NCI-H226 (cell line): ENCODE measurements at places on chromosomes 6 and 20.
A peak's percentile ranks its signal among the peaks of the same experiment; 100 is the strongest.

GRCh38 chr6:42229506-42230119, 12.0 kb upstream of the MRPS10 start:
- DNase-seq = no peak

GRCh38 chr20:3447321-3447720, 23.5 kb upstream of the ATRN start:
- no peak for DNase-seq

DNA sequence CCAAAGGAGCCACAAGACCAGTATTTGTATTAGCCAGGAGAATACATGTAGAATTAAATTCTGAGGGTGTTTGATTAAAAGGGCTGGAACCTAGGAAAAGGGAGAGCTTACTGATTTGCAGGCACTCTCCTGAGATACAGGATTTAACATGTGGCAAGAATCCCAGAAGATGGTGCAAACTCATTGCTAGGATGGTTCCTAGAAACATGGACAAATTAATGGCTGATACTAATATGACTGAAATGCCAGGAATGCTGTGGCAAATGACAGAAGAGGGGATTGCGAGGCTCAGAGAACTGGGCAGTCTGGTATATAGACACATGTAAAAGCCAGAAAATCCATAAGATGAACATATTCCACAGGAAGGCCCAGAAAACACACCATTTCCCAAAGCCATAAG, 118.1 kb downstream of the RWDD2A start:
- DNase-seq = no peak

GRCh38 chr6:97316978-97317377, 34.0 kb upstream of the MMS22L start:
- DNase-seq = no peak

GRCh38 chr6:7073821-7074525, 33.8 kb upstream of the RREB1 start:
- DNase-seq = no peak

GRCh38 chr6:6626187-6626586, 37.7 kb downstream of the LY86 start:
- DNase-seq = no peak

GRCh38 chr6:54134935-54135334, 23.7 kb downstream of the MLIP start:
- no peak for DNase-seq

DNA sequence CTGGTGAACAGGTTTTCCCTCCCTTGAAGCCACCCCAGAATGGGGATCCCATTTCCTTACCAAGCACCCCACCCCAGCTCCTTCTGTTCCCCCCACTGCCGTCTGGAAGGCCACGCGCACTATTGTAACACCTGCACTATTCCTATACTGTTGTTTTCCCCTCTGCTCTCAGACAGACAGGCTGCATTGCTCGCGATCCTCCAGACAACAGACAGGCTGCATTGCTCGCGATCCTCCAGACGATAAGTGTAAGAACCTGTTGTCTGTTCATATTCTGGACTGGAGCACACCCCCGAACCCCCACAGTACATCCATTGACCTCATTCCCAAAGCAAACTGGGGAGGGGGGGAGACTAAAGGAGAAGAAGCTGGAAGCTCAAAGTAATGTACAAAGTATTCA, 72.7 kb downstream of the LY86 start:
- DNase-seq = no peak

DNA sequence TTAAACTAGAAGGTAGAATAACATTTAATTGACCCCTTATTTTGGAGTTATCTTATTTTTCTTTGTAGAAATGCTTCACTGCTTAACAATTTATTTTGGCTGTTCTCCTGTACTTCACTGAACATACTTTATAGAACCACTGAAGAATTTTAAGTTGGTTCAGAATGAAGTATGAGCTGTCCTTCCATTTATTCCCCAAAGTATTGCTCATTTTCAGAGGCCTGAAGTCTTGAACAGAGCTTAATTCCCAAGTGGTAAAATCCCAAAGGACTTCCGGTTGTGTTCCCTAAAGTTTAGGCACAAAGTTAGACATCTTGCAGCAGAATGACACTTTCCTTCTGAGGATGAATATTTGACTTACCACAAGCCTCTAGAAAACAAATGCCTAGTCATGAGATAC, 233.3 kb downstream of the TINAG start:
- no peak for DNase-seq

- DNase-seq = no peak
These were observed 99.7 kb downstream of the TMEM170B start for GRCh38 chr6:11637266-11637665.

DNA sequence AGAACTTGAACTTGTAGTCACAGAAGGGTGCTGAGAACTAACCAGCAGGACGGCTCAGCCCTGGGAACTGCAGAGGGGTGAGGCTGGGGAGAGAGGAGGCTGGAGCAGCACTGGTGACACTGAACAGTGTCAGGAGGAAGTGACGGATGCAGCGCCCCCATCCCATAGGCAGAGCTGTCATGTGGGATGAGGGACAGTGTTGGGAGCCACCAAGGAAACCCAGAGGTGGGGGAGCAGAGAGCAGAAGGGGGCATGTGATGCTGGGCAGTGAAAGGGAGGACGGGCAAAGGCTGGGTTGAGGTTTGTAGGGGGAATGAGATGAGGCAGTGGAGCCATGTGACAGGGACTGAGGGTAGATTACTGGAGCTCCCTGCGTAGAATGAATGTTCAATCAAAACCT, 2.1 kb downstream of the HLA-DPB1 start:
- DNase-seq = no peak

- peak; percentile 18 for DNase-seq
These were observed 534.2 kb upstream of the GJE1 start for GRCh38 chr6:141598487-141598886.

GRCh38 chr20:57475388-57476083, 49.4 kb downstream of the CTCFL start:
- no peak for DNase-seq

- peak; percentile 37 for DNase-seq
These were observed 19.7 kb downstream of the ACSS2 start for GRCh38 chr20:34896086-34896621.

DNA sequence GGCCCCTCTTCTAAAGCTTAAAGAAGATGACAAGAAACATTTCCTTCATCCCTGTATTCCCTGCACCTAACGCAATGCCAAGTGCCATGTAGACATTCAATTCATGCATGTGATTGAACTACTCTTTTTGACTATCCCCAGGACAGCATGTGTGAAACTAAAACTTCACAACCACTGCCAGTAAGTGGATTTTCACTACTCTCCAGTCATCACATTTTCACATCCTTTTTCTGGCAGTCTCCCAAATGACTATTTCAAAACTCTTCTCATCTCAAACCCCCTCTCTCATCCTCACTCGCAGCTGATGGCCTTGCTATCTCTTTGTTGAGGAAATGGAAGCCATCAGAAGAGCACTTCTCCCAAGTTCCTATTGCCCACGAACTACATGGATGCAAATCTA, 122.6 kb downstream of the OPRM1 start:
- DNase-seq = no peak

- DNase-seq = peak; percentile 53
These were observed 36.6 kb upstream of the ADTRP start for GRCh38 chr6:11815231-11815630.

DNA sequence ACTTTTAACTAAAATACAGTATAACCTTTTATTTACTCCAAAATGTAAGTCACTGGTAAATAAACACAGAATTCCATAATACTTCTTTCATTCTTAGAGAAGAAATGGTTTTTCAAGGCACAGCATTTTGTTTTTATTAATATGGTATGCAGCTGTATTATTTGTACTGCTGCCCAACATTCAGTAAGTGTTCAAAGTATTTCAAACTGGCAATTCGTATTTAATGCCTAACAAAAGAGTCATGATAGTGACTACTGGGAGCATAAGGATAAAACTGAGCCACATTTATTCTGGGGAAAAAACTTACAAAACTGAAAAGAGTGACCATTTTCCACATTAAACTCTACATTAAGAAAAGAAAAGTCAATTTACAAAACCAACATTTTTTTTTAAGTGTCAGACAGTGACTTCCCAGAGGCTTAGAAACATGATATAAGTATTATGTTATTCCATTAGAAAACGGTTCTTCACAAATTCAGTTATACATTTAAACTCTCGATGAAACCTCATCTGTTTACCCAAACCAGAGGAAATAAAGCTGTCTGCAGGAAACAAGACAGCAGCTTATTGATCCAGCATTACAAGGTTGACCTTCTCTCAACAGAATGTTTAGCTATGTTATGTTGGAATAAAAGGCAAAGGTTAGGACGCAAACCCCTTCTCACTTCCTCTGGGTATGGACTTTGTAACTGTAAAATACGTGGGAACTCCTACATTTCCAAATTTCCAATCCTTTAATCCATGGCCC, 24.3 kb downstream of the EPB41L2 start:
- no peak for DNase-seq

GRCh38 chr6:138400326-138400725, 3.7 kb upstream of the HEBP2 start:
- DNase-seq = no peak

GRCh38 chr6:106997392-106998158, 23.0 kb upstream of the CD24 start:
- DNase-seq = peak; percentile 42

DNA sequence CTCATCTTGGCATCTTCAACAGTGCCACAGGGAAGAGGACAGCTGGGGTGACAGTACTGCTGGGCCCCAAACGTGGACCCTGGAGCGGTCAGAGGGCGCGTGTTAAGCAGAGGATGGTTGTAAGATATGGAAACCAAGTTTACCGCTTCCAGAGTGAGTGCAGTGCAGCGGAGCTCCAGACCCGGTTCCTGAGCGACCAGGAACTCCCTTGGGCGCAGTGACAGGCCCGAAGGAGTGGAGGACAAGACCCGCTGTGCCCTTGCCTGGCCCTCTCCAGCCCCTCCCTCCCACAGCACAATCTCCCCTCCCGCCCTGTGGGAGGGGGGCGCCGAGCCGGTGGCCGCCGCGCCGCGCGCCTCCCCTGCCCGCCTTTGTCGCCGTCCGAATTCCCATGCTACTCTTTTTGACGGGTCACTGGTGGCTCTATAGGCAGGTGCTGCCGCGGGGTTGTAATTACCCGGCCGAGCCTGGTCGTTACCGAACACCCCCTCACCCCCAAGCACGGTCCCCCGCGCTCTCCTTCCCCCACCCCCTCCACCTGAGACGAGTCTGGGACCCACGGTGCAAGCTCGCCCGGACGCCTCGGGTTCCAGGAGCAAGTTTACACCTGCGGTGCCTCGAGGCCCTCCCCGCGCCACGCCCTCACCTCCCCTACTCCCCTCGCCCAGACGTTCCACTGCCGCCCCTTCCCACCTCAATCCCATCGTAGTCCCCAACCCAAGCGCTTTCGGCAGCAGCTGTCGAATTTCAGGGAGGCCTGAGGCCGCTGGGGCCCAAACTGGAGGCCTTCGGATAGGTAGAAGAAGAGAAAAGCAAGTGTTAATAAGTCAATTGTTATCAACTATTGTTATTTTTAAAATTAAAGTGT, 3.9 kb downstream of the NR2E1 start:
- no peak for DNase-seq

GRCh38 chr6:20837189-20837588, 302.9 kb downstream of the CDKAL1 start:
- no peak for DNase-seq

DNA sequence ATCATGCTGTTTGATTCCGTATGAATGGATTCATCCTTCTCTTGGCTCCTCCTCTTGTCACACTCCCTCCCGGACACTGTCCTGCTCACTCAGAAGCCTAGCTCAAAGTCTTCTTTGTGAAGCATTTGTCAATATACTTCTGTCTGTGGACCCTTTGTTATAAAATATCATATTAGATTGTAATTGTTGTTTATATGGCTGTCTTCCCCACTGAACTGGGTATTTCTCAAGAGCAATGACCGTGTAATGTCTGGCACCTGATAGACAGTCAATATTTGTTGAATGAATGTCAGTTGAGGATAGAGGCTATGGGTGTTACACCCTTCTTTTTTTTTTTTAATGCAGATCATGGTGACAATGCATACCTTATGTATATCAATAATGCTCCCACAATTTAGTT, 335.3 kb downstream of the SOX4 start:
- no peak for DNase-seq

DNA sequence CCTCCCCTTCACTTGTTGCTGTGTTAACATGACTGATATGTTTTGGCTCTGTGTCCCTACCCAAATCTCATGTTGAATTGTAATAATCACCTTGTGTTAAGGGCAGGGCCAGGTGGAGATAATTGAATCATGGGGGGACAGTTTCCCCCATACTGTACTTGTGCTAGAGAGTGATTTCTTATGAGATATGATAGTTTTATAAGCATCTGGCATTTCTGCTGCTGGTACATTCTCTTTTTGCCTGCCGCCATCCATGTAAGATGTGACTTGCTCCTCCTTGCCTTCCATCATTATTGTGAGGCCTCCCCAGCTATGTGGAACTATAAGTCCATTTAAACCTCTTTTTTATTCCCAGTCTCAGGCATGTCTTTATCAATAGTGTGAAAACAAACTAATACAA, 185.0 kb downstream of the TBX18 start:
- DNase-seq = no peak

GRCh38 chr20:33576432-33577125, 85.5 kb upstream of the C20orf144 start:
- DNase-seq = no peak

DNA sequence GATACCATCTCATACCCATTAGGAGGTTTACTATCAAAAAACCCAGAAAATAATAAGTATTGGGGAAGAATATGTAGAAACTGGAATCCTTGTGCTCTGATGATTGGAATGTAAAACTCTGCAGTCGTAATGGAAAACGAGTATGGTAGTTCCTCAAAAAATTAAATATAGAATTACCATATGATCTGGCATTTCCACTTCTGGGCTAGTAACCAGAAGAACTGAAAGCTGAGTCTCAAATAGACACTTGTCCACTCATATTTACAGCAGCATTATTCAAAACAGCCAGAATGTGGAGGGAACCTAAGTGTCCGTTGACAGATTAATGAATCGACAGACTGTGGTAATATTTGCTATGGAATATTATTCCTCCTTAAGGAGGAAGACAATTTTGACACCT, 44.3 kb downstream of the FOXC1 start:
- DNase-seq = no peak

DNA sequence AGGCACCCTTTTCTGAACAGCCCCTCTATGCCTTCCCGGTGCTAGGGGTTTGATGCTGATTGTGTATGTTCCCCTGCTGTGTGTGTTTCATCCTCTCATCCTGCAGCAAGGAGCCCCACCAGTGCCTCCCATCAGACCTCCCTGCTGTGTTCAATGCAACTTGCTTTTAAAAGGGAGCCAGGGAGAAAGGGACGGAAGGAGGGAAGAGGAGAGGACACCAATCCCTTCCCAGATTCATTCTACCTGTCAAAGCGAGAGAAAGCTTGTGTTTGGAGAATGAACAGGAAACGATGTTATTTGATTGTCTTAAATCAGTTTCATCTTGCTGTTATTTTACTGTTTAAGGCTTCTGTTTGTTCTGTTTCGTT, 259.2 kb downstream of the ADGB start:
- DNase-seq = no peak

DNA sequence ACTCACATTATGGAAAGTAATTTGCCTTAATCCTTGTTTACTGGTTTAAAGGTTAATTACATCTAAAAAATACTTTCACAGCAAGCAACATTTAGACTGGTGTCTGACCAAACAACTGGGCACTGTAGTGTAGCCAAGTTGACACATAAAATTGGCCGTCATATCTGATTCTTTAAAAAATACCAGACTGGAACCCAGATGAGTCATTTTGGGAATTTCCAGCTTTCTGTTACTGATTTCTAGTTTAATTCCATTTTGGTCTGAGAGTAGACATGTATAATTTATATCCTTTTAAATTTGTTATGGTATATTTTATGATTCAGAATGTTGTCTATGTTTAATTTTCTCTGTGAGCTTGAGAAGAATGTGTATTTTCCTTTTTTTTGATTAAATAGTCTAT, 44.1 kb downstream of the SCP2D1 start:
- DNase-seq = no peak

- DNase-seq = no peak
These were observed 56.1 kb upstream of the HFE start for GRCh38 chr6:26031151-26031594.
